Upper lobe of right lung (tissue), 1 donor: ENCODE measurements at places on chromosomes 13 and 19. TPM values are rescaled to one million over a fixed set of nuclear protein-coding genes. Genes with fewer than 3 reads are reported as not detected.

The KLK6 gene
- total RNA-seq = not detected

- H3K4me1 ChIP-seq = no peaks in the 10 kb centered on the region
- peak; percentile 33 for DNase-seq
- no peak overlapping the region for H3K27ac ChIP-seq
- no peak overlapping the region for H3K4me3 ChIP-seq
Observed at GRCh38 chr19:13428352-13428751, 77.9 kb downstream of the CACNA1A start.

The IZUMO2 gene
- not detected for total RNA-seq

DNA sequence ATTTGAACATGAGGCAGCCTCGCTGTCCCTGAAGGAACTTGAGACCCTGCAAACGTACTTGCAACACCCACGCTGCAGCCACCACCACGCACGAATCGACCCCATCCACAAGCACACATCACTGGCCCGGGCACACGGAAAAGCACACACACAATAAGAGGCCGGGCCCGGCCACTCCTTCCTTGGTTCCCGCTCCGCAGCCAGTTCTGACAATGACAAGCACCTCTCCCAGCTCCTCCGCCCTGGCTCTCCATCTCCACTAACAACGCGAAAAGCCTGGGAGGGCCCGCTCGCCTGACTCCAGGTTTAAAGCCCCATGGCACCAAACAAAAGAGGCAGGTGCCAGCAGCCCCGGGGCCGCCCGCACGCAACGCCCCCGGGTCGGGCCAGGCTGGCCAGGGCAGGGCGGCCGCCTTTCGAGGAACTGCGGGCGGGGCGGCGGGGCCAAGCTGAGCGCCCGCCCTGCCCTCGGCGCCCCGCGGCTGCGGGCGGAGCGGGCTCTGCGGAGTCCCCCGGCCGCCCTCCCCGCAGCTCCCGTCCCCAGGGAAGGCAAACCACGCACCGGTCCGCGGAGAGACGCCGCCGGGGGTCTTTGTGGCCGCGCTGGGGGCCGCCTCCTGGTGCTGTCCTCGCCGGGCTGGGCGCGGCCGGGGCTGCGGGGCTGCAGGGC lies 495 bp downstream of the DCLK1 start:
- H3K27me3 ChIP-seq = peaks cover 20% of the 10 kb centered on the region
- peak overlapping the region; percentile 39 for H3K4me3 ChIP-seq
- peak; percentile 70 for DNase-seq
- H3K4me1 ChIP-seq = no peaks in the 10 kb centered on the region
- no peak overlapping the region for H3K27ac ChIP-seq

GRCh38 chr13:32905063-32905863 lies 111.0 kb upstream of the KL start:
- no peak overlapping the region for H3K27ac ChIP-seq
- H3K36me3 ChIP-seq = no peaks in the 10 kb centered on the region
- H3K27me3 ChIP-seq = no peaks in the 10 kb centered on the region

DNA sequence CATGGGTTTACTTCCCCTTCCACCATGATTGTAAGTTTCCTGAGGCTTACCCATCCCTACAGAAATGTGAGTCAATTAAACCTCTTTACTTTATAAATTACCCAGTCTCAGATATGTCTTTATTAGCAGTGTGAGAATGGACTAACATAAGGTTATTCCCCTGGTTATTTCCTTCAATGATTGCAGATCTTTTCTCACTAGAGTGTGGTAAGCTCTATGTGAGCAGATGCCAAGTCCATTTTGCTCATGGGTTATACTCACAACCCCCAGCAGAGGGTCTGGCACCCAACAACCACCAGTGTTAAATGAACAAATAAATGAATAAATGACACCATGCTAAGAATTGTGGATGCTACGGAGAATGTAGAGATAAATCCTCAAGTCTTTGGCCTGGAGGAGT lies 472.8 kb downstream of the LIG4 start:
- H3K4me3 ChIP-seq = no peak overlapping the region
- no peak for DNase-seq
- no peaks in the 10 kb centered on the region for H3K4me1 ChIP-seq
- no peaks in the 10 kb centered on the region for H3K27me3 ChIP-seq

GRCh38 chr13:41610404-41610803 lies 153.1 kb downstream of the RGCC start:
- no peak overlapping the region for H3K4me3 ChIP-seq
- H3K27me3 ChIP-seq = no peaks in the 10 kb centered on the region
- H3K27ac ChIP-seq = peak overlapping the region; percentile 75
- peaks cover 5% of the 10 kb centered on the region for H3K36me3 ChIP-seq
- peaks cover 35% of the 10 kb centered on the region for H3K4me1 ChIP-seq

The ADAMTSL5 gene
- total RNA-seq = 4.8 TPM

DNA sequence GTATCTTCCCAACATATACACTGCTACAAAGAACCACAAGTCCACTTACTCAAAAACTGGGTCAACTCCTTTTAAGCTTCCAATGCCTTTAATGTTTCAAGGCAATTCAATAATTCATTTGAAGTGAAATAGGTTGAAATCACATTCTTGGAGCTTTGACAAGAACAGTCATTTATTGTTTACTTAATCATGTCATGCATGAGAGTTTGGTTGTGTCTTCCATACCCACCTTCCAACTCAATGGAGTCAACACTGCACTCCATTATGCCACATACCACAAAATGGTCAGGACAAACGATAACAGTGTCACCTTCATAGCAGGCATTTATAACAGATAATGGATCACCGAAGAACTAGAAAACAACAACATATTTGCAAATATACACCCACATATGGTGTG lies 506.3 kb downstream of the UQCRFS1 start:
- H3K27me3 ChIP-seq = no peaks in the 10 kb centered on the region
- no peaks in the 10 kb centered on the region for H3K4me1 ChIP-seq
- no peaks in the 10 kb centered on the region for H3K36me3 ChIP-seq
- no peak overlapping the region for H3K27ac ChIP-seq

GRCh38 chr13:23751195-23751594 lies 138.0 kb downstream of the MIPEP start:
- no peak overlapping the region for H3K27ac ChIP-seq
- H3K27me3 ChIP-seq = no peaks in the 10 kb centered on the region
- DNase-seq = no peak
- H3K4me3 ChIP-seq = no peak overlapping the region
- no peaks in the 10 kb centered on the region for H3K36me3 ChIP-seq

The CCL25 gene
- not detected for total RNA-seq

- DNase-seq = no peak
- H3K36me3 ChIP-seq = no peaks in the 10 kb centered on the region
- no peaks in the 10 kb centered on the region for H3K27me3 ChIP-seq
- no peak overlapping the region for H3K4me3 ChIP-seq
Observed at GRCh38 chr13:28621449-28621848, 37.5 kb upstream of the POMP start.

GRCh38 chr13:24605923-24606372 lies 74.3 kb upstream of the ATP12A start:
- no peaks in the 10 kb centered on the region for H3K27me3 ChIP-seq
- no peak overlapping the region for H3K27ac ChIP-seq
- no peak overlapping the region for H3K4me3 ChIP-seq
- no peaks in the 10 kb centered on the region for H3K36me3 ChIP-seq
- H3K4me1 ChIP-seq = no peaks in the 10 kb centered on the region
- DNase-seq = no peak

DNA sequence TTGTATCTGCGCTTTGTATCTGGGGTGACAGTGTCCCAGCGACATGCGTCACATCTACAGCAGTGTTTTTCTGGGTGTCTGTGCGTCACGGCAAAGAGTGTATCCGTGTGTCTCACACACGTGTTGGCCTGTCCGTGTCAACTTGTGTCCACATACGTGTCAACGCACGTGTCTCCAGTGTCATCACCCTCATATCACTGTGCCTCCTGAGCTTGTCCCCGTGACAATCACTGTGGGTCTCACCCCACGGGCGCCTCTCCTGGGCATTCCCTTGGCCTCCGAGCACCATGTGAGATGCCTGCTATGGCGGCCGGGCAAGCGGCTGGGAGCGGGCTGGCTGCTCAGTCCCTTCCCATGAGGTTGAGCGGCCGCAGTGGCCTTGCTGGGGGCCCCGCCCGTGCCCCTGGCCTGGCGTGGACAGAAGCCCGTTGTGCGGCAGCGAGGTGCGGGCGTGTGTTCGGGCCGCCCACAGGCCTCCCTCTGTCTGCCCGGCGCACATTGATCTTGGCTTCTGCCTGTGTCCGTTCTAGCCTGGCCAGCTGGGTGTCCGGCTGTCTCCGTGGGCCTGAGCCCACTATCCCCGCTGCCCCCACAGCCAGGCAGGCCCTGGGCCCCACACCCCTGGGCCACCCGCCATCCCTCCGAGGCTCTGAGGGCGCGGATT lies 6.4 kb downstream of the NFIX start:
- peaks cover 44% of the 10 kb centered on the region for H3K4me1 ChIP-seq
- H3K27me3 ChIP-seq = no peaks in the 10 kb centered on the region
- H3K27ac ChIP-seq = peak overlapping the region; percentile 86
- no peak for DNase-seq
- peak overlapping the region; percentile 36 for H3K4me3 ChIP-seq
- peaks cover 9% of the 10 kb centered on the region for H3K36me3 ChIP-seq

DNA sequence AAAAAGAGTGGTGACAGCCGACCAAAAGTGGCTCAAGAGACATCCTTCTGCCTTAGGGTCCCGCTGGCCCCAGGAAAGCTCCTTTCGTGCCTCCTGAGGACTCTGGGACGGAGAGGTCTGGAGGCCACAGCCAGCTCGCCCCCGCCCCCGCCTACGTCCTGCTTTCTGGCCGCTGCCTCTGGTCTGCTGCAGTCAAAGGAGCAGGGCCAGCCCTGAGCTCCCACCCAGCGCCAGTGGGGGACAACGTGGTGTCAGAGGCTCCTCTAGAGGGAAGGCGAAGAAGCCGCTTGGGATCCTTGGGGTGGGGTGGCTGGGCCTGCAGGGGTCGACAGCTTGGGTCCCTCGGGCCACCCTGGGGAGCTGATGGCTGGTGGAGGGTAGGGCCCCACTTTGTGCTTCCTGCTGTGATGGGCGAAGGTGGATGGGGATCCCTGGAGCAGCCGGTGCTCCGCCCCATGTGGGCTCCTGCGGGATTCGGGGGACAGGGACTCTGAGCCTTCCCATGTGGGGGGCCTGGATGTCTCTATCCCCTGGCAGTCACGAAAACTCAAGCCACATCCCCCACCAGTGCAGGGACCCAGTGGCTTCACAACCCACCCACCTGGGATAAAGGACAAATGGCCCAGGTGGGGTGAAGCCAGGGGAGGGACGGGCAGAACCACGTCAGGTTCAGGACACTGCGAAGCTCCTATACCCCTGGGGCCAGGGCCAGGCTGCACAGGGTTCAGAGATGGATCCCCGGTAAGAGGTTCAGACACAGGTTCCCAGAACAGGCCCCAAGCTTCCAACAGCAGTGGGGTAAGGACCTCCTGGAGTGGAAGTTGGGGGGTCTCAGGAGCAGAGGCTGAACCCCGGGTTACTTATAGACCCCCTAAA lies 9.0 kb upstream of the DIRAS1 start:
- no peak overlapping the region for H3K4me3 ChIP-seq
- H3K27me3 ChIP-seq = peaks cover 10% of the 10 kb centered on the region
- no peak overlapping the region for H3K27ac ChIP-seq
- H3K36me3 ChIP-seq = peaks cover 7% of the 10 kb centered on the region

DNA sequence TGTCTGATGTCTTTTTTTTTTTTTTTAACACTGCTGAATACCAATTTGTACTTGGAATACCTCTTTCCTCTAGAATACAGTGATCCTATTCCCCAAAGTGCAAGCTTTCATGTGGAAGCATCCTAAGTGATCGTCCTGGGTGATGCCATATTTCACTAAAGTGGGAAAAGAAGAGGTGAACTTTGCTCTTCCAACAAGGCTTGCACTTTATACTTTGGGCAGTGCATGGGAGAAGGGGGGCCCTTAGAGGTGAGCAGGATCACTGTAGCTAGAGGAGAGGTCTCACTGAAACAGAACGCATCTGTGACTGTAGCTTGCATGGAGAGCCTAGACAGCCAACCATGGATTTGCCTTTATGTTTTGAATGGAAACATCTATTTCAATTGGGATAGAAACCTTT lies 173.8 kb downstream of the STK24 start:
- DNase-seq = no peak
- no peaks in the 10 kb centered on the region for H3K36me3 ChIP-seq
- H3K4me3 ChIP-seq = no peak overlapping the region
- no peak overlapping the region for H3K27ac ChIP-seq
- no peaks in the 10 kb centered on the region for H3K4me1 ChIP-seq
